GM12878 (cell line): ENCODE measurements at places on chromosomes 1 and 21.

GRCh38 chr1:240575981-240576662 is 35.8 kb downstream of the GREM2 start:
- DNase-seq: peak; percentile 13

DNA sequence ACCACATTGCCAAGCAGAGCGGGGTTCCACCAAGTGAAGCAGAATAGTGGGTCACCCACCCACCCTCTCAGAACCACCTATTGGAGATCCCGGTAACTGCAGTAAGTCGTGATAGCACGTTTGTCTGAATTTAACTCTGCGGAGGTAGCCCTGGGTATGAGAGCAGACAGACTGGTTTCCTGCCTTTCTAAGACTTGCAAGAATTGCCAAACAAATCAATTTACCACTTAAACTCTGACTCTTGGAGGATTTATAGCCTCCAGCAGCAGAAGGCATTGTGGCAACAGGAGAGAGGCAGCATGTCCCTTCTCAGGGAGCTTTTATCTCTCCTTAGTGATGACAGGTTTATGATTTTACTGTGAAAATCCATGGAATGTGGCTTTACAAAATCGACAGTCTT is 287.9 kb upstream of the FMN2 start:
- DNase-seq: no peak

DNA sequence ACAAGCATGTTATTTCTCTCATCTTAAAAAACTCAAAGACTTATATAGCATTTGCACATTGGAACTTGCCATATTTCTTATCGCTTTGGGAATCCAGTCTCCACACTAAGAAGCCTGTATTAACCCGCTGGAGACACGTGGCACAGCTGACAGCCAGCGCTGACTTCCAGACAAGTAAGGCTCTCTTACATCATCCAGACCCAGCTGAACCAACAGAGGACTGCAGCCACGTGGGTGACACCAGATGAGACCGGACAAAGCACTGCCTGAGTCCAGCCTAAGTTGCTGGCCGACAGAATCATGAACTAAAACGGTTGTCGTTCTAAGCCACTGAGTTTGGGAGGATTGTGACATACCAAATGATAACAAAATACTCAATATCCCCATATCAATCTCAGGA is 6.3 kb upstream of the CD247 start:
- DNase-seq: no peak

GRCh38 chr1:16112596-16113555 is 39.4 kb upstream of the FAM131C start:
- no peak for DNase-seq

DNA sequence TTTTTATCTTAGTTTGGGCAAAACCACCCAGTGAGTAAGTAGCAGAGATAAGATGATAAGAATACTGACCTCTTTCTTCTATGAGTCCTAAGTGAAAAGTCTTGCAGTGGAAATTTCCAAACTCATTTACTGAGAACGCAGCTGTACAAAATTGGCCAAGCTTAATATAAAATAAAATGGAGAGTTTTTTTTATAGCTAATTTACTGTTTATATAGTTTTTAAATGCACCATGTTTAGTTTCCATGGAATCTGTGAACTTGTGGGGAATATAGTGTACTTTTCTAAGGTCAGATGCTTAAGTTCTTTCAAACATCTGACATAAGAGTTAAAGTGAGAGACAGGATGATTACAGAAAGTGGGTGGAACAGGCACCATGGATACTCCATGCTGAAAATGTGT is 833.5 kb downstream of the ADGRL2 start:
- DNase-seq: no peak

DNA sequence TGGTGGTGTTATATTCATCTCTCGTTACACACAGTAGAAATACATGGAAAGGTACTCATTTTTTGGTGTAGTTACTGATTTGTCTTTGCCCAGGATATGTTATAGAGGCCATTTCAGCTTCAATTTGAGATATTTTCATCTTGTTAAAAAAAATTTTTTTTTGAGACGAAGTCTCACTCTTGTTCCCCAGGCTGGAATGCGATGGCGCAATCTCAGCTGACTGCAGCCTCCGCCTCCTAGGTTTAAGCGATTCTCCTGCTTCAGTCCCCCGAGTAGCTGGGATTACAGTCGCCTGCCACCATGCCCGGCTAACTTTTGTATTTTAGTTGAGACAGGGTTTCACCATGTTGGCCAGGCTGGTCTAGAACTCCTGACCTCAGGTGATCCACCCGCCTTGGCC is 19.0 kb downstream of the MORC3 start:
- no peak for DNase-seq

- DNase-seq: no peak
Observed at GRCh38 chr1:66775646-66776045, 23.4 kb downstream of the DYNLT5 start.

DNA sequence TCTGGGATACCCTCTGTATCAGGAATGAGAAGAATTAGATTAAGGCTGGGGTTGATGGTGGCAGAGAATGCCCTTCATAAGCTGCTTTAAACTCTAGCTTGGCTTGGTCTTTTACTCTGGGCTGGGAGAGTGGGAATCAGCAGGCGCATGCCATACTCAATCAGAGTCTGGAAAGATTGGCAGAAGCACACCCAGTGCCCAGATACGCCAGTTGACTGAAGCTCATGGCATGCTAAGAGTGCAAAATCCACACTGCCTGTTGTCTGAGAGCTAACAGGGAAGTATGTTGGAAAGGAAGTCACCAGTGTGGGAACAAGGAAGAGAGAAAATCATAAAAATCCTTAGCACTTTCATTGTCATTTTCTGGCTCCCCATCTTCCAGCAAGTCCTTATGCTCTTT is 53.0 kb downstream of the HMCN1 start:
- no peak for DNase-seq

DNA sequence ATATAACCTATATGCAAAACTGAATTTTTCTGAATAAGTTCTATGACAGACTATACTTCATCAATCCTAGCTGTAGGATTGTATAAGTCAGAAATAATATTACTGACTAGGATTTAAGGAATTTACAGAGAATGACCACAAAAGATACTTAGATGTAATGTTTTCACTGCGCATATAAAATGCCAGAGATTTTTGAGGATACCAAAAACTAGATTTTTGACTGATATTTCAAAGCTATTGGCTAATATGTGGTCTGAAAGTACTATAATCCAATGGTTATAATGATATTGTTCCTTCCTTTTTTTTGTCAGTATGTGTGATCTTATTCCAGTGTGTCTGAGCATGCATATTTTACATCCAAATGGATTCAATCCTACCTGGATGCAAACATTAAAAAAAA is 17.0 kb upstream of the IFI44L start:
- no peak for DNase-seq

GRCh38 chr1:184909019-184909418 is 65.3 kb downstream of the NIBAN1 start:
- DNase-seq: no peak

- no peak for DNase-seq
Observed at GRCh38 chr1:212980123-212980785, 29.9 kb downstream of the VASH2 start.

GRCh38 chr1:171855381-171855780 is 14.1 kb downstream of the DNM3 start:
- no peak for DNase-seq

DNA sequence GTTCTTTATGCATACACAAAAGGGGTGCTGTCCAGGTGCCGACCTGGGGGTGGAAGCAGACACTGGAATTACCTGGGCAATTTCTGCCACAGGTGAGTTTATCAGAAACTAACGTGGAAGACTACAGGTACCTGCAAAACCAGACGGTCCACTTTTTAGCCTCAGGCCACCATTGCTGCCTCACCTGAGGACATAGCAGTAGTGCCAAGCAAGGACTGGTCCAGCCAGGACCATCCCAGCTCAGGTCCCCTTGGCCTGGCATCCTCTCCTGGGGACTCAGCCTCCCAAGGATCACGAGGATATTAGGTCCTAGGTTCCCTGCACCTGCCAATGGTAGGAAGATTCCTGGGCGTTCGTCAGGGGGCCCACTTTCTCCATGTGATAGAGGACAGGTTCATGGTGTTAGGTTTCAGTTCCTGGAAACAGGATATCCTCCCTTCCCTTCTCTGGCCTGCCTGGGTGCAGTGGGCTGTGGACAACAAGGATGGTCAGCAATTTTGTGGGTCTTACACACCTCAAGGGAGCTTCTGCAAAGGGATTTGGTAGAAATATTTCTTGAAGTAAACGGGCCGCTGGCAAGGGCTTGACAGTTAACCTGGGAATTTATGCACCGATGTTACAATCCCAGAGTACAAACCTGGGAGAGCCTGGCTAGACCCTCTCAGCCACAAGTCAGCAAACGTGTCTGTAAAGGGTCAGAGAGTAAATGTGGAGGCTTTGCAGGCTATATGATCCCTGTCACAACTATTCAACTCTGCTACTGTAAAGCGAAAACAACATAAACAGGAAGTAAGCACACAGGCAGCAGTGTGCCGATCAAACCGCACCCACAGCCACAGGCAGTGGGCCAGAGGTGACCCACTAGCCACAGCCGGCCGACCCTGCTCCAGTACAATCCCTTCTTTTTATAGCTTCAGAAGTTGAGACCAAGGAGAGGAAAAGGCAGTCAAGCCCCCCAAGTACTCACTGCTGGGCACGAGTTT is 71.4 kb upstream of the RAB4A start:
- DNase-seq: no peak

GRCh38 chr1:65026235-65026634 is 59.9 kb upstream of the JAK1 start:
- DNase-seq: no peak

- no peak for DNase-seq
Observed at GRCh38 chr1:155931332-155932038, 2.7 kb downstream of the KHDC4 start.

DNA sequence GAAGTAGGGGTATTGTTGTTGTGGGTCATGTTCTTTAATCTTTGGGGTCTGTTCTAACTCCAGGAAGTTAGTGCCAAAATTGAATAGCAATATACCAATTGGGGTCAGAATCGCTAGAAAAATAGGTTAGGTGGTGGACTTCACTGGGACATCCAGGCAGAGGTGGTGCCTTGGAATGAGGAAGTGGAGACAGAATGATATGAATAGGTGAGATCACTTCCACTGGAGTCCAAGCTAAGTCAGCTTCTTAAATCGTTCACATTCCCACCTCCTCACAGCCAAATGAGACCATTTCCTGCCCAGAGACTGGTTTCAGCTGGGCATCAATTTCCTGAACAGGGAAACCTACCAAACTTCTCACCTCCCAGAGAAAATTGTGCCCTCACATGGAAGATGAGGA is 137.8 kb upstream of the RAB4A start:
- DNase-seq: no peak

DNA sequence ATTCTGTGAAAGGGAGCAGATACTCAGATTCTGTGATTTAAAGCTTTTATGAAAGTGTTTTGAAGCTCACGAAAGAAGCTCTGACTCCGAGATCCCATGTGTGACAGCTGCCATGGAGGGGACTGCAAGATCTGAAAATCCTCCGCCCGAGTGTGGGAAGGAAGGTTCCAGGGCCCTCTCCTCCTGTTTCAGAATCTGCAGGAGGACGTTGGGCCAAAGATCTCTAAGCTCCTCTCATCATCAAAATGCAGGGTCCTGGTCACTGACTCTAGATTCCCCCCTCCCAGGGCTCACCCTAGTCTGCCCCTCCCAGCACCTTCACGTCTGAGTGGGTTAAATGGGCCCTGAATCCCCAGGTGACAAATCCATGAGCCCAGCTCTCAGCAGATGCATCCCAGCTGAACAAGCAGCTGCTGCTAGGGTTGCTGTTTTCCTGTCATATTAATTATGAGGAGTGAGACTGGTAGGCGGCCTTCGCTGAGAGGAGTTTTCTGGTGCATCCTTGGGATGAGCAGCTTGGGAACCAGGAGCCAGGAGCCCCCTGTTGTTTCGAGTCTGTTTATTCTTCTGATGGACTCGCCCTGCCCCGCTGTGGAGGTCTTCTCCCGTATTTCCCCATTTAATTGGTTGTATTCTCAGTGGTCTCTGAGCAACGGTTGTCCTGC is 402.0 kb downstream of the MATN1 start:
- DNase-seq: no peak

- no peak for DNase-seq
Observed at GRCh38 chr21:45477176-45478114, 64.8 kb downstream of the SLC19A1 start.

DNA sequence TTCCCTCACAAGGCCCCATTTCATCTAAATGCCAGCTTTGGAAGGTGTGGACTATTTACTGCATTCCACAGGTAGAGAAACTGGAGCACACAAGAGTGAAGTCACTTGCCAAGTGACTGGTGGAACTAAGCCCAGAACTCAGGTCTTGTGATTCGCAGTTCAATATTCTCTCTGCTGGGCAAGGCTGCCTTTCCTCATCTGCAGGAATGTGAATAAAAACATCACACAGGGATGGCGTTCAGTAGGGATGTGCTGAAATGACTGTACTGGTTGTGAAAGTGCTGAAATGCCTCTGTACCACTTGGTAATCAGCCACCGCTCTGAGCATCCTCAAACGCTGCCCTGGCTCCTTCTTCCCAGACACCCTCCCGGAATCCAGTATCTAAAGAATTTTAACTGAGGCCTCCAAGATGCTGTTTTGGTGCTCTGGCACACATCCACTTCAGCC is 145.6 kb downstream of the HIVEP3 start:
- DNase-seq: no peak

DNA sequence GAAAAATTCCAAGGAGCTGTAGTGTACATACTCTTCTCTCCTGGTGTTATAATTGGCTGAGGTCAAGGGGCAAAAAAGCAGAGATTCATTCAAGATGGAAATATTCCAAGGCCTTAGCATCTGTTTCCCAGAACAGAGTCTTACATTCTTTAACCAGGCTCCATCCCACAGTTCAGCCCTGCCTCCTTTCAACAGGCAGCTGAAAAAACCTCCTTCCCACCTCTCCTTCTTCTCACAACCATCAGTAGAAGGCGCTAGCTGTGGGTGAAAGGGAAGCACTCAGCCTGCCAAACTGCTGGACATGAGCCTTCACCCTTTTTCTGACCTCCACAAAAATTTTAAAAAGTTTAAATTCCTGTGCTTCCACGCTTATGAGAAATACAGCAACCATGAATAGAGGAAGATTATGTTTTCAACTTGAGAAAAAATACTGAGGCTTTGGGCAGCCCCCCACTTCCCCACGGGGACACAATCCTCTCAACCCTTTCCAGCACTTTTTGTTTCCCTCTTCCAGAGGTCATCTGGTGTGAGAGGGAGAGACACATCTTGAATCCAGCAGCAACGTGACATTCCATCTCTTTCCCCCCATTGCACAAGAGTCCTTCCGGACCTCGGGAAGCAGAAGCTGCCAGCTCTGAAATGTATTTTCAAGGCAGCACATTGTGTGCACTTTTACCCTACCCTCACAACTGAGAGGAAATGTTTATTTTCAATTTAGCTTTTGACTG is 43.2 kb upstream of the FMO2 start:
- no peak for DNase-seq

GRCh38 chr1:84301004-84301784 is at the start of gene SAMD13:
SAMD13 (plus strand) TSS chr1:84301708; CDS start chr1:84303235, 1,527 bp downstream.
- peak; percentile 37 for DNase-seq

GRCh38 chr1:178077917-178078316 is 16.0 kb upstream of the RASAL2 start:
- DNase-seq: no peak
